ENCODE measurements at places on chromosomes 5 and 9.
A peak's percentile ranks its signal among the peaks of the same experiment; 100 is the strongest.

- DNase-seq: no peak
Observed at GRCh38 chr5:167307042-167307441, 984.4 kb upstream of the WWC1 start.

- DNase-seq: no peak
Observed at GRCh38 chr9:114743446-114743845, 61.5 kb upstream of the TEX48 start.

GRCh38 chr5:74502479-74502950, 138.0 kb downstream of the ENC1 start:
- DNase-seq: peak; percentile 7

GRCh38 chr9:124559871-124560270, 52.7 kb upstream of the NR5A1 start:
- no peak for DNase-seq

DNA sequence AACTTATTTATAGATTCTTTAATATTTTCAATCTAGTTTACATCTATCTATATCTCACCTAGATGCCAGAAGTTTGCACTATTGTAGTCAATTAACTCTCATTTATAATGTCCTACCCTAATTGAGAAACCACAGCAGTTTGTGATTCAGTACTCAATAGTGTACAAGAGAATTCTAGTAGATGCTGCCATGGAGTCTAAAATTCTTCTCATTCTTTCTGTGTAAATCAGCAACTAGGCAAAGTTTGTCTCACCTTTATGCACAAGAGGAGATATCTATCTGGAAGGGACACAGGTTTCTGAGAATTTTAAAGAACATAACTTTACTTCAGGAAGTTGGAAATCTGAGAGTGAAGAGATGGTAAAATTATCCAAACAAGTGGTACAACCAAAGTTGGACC, 173.0 kb upstream of the FBXL7 start:
- no peak for DNase-seq

GRCh38 chr5:1789834-1790471, 9.7 kb downstream of the MRPL36 start:
- DNase-seq: peak; percentile 22

DNA sequence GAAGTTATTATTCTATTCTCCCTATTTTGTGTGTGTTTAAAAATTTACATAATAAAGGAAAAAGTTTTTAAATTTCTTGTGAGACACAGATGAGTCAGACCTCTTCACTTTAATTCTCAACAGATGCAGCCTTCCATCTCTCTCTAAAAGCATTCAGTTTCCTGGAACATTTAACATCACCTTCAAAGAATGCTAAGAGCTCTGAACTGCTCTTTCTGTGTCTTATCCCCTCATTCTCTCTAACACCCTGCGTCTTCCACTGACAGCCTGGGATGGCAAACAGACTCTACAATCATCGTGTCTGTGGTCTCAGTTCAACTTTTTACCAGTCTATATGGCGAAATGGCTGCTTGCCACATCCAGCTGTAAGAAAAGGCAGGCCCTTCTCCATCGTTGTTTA, 173.0 kb downstream of the HINT1 start:
- no peak for DNase-seq

DNA sequence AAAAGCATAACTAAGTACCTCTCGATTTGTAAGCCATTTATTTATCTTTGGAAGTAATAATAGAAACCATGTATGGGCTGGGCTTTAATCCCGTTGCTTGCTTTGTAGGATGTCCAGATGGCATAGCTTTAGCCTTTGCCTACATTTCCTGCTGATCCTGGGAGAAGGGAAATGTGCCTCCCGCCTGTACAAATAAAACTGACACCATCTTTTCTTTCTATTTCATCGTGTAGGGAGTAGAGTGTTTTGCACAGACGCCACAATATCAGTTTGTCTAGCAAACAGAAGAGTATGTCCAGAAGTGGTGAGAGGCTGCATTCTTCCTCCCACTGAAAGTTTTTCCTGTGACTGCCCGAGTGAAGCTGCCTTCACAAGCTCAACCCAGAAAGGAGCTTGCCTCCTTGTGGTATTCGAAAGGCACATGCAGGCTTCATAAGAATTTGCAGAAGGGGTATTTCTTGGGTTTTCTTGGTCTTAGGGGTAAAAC, 24.7 kb upstream of the TJP2 start:
- peak; percentile 37 for DNase-seq

DNA sequence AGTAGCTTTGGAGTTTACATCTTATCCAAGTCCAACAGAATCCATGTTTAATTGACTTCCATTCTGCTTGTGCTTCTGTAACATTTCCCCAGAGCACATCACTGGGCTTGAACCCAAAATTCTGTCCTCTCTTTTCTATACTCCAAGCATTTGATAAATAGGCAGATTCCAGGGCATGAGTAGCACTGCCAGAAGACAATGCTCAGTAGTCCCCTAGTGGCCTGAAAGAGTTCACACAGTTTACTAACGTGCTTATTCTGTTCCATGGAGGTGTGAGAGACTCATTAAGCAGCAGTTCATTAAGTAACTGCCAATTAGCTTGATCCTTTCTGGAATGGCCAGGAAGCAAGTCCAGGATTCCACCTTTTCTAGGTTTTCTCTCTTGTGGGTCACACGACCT, 9.4 kb upstream of the GABRA6 start:
- DNase-seq: peak; percentile 42

- no peak for DNase-seq
Observed at GRCh38 chr9:103242486-103242885, 247.4 kb downstream of the CYLC2 start.

DNA sequence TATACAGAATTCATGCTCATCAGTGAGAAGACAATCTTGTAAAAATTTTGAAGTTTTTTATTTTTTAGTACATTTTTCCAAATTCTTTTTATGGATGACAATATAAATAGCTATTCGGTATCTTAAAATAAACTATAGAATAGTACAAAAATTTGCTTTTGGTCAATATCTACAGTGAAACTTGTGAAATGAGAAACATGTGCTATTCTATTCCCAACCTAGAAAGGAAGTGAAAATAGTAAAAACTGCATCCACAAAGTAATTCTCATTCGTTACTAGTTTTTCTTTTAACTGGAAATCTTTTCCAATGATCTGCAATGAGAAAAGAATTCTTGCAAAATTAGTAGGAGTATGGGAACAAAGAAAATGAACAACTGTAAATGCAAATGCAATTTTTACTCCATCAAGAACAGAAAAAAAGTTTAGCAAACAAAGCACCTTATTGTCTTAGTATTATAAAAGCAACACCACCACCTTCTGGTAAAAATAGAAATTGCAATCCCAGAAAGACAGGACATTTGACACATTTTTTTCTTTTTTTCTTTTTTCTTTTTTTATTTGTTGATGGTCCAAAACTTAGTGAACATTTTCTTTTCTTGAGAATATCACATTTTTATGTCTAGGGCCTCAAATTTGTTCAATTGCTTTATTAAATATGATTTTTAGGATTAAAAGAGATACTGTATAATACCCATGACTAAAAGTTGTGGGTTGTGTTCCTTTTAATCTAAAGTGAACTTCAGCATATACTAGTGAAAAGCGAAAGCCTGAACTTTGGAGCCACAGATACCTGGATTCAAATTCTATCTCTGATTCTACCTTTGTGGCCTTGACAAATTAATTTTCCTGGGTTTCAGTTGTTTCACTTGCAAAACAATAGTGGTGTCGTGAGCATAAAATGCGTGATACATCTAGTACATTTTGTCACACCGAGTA, 72.3 kb downstream of the SLCO4C1 start:
- DNase-seq: peak; percentile 83

DNA sequence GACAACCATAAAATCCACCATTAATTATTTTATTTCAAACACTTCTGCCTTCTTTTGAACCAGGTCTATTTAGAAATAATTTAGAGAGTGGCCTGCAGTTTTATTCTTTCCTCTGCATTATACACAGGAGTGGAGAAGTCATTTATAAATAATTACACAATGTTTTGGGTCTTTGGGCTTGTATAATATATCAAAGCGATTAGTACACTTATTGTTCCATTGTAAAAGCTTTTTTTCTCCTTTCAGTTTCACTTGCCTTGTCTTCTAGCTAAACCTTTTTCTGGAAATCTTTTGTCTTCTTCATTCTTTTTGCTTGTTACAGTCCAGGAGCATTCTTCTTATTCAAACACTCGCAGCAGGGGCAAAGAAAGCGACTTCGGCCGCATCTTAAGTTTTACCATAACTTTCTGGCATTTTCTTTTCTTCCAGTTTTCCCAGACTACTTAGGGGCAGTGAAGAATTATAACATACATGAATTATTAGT, 7.3 kb upstream of the NEUROG1 start:
- no peak for DNase-seq

- no peak for DNase-seq
Observed at GRCh38 chr5:178478370-178478769, 111.8 kb downstream of the COL23A1 start.

GRCh38 chr5:115809946-115810345, 6.5 kb downstream of the CDO1 start:
- no peak for DNase-seq

- peak; percentile 45 for DNase-seq
Observed at GRCh38 chr9:1994180-1994579, 21.0 kb upstream of the SMARCA2 start.

GRCh38 chr5:120405286-120405864, 58.7 kb upstream of the PRR16 start:
- peak; percentile 38 for DNase-seq

DNA sequence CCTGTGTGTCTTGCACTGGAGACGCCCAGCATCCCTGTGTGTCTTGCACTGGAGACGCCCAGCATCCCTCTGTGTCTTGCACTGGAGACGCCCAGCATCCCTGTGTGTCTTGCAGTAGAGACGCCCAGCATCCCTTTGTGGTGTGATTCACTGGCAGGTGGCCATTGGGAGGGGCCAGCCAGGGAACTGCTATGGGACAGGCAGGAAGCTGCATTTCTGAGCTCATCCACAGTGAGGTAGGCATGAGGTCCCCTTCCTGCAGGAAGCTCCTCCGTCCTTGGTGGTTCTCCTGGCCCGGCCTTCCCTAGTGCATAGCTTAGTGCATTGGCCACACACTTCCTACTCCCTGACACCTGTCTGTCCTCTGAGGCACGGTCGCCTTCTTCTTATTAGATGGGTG, 43.5 kb downstream of the IRX1 start:
- no peak for DNase-seq

GRCh38 chr5:142201471-142201887, 92.9 kb downstream of the NDFIP1 start:
- no peak for DNase-seq

DNA sequence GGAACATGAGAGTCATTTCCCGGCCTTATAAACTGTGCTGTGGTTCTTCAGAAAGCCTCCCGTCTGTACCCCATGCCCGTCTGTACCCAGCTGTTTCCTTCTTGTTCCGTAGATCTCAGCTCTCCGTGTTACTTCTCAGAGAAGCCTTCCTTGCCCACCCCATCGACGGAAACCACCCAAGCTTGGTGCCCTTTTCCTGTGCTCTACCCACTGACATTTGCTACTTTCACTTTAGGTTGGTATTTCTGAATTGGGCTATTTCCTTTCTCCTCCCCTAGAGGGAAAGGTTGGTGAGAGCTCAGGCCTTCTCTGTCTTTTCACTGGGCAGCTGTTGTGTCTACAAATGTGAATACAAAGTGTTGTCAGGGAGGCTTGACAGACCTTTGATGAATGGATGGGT, 764.5 kb upstream of the ADAMTS16 start:
- no peak for DNase-seq

- no peak for DNase-seq
Observed at GRCh38 chr5:178675922-178676321, 49.1 kb upstream of the CLK4 start.

DNA sequence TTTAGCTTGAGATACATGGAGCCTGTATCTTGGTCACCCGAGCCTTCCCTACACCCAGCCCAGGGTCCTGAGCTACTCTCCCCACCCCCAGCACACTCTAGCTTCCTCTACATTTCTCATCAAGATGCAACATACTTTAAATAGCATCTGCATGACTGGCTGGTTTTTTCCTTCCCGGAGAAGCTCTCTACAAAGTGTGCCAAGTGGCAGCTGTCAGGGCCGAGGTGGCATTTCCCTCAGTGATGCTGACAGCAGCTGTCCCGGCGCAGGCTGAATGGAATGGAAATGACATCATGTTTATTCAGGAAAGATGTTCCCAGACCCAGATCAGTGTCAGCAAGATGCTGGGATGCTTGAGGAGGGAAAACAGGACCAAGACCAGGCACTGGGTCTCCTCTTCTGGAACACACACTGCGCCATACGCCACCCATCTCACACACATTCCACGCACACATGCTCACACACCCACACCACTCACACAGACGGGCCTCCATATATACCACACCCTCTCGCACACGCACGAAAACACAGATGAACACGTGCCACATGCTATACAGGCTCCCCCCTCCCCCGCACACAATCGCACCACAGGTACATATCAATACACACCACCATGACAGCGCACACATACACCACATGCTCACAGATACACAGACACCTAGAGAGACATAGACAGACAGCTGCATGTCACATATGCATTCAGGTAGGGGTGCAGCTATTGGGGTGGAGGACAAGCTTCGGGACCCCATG, 67.8 kb downstream of the LHX2 start:
- no peak for DNase-seq

DNA sequence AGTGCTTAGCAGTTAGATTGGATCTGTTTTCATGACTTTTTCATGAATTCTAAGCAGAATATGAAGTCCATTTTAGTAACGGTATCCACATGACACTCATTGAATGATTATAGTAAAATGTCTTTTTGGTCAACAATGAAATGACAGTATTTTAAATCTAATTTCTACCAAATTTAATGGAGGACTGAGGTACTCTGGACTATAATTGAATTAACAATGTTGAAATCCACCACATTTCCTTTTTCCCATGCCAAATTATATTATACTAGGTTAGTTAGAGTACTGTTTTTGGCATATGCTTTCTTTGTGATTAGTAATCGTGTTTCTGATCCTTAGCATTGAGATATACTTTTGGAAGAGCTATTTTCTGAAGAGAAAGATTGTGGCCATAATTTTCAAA, 40.6 kb downstream of the CDC42SE2 start:
- no peak for DNase-seq

DNA sequence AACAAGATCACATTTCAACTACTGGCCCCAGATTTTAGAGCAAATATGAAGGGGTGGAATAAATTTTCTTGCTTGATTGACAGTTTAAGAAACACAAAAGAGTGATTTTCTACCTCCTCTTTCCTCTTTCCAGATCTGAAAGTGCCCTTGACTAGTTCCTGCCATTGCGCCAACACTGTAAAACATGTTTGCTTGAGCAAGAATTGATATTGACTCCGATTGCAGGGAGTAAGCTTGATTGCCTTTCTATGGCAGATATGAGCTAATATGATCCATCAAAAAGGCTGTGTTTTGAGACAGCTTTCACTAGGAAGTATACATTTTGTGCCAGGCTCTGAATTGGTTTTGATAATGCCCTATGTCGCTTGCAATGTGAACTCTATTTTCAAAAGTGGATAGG, 508.8 kb downstream of the SEMA5A start:
- no peak for DNase-seq

GRCh38 chr9:12955510-12956163, 180.8 kb downstream of the LURAP1L start:
- DNase-seq: no peak

- peak; percentile 64 for DNase-seq
Observed at GRCh38 chr5:146040527-146040926, 64.8 kb downstream of the PLAC8L1 start.

GRCh38 chr9:123425261-123425821, 69.3 kb downstream of the CRB2 start:
- no peak for DNase-seq

Data from hematopoietic multipotent progenitor cell treated with erythropoietin and hydrocortisone succinate and interleukin-3 and kit ligand, for 4 days (in vitro differentiated cells).